ENCODE measurements at places on chromosomes 3 and 15.

DNA sequence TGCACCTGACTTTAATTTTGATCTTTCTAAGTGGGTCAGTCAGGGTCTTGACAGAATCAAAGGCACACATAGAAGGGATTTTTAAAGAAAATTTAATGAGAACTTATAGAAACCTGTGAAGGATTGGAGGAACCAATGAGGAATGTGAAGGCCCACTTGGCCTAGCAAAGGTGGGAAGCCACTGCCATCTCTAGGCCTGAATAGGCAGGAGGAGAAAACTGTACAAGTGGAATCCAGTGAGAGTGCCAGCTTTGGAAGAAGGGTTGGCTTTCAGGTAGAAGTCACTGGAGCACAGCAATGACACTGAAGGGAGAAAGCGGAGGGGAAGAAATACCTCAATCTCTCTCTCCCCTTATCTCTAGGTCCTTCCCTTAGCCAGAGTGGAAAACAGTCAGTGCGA lies 380.7 kb upstream of the KCNMB2 start:
- no peak for DNase-seq

DNA sequence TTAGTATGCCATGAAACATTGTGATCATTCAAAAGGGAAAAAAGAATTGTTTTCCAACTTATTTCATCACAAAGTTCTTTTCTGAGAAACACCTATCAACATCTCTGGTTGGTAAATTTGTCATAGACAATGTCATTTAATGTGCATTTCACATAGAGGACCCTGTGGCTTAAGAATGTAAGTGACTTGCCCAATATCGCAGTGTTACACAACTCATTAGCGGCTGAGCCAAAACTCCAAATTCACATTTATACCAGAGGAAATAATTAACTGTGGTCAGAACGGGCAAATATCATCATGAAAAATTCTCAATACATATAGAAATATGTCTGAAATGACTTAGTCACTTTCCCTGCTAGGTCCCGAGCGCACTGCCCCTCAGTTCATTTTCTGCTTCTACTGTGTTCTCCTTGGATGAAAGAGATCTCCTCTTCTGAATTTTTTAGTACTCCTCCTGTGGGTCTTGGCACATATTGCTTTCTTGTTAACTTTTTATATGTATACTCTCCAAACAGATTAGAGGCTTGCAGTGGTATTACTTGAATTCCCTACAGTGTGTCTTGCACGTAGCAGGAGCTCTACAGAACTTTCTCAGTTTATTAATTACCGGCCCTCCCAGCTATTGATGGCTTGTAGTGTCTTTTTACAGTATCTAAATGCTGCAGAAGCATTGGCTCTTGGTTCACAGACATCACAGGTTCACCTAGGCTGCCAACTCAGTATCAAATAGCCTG lies 33.1 kb downstream of the PTX3 start:
- no peak for DNase-seq

DNA sequence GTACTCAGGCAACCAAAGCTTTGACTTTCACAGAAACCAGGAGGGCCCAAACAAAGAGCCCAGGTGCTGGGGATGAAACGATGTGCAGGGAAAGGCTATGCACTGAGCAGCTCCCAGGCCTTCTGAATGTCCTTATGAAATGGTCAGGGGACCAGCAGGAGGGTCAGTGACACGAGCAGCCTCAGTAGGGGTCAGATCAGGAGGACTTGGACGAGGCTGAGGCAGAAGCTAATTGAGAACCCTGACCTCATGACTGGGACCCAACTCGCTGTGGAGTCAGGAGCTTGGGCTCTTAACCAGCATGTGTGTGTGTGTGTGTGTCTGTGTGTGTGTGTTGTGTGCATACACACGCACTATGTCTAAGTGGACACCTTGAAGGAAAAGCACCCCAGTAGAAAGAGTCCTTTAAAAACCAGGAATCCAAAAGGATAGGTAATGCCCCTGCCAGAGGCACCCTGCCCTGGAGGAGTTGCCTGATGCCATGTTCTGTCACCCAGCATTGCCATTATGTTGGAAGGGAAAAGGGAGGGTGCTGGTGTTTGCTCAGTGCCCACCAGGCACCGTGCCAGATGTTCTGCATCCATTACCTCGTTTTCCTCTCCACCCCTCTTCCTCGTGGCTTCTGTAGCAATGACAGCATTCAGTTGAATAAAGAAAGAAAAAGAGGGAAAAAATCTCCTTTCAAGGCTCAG lies 50.9 kb downstream of the CORO2B start:
- no peak for DNase-seq

DNA sequence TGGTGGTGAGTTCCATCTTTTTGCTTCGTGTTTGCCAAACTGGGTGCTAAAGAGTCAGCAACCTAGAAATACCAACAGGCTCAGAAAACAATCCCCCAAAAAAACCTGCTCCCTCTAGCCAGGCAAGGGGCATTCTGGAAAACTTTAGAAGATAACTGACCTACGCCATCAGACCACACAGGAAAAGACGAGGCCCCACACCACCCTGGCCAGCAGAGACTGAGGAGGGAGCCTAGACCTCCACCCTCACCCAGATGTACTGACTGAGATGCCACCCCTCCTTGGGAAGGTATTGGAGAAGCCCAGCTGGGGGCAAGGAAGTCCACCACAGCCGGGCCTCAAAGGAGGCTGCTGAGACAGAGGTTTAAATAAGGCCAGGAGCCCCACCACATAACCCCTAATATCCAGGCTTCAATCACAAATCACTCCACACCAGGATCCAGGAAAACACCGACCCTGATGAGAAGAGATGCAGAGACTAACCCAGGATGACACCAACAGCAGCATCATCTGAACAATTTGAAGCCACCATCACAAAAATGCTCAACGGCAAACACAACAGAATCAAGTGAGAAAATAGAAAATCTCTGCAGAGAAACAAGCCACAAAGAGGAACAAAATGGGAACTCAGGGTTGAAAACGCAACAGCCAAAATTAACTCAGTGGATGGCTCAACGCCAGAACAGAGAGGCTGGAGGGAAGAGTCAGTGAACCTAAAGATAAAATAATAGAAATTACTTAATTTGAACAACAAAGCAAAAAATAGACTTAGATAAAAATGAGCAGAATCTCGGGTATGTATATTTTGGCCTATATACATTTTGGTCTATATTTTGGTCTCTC lies 61.0 kb downstream of the TPRA1 start:
- DNase-seq, result no peak

GRCh38 chr3:146280864-146281263 lies 30.0 kb upstream of the PLSCR4 start:
- DNase-seq, result no peak

DNA sequence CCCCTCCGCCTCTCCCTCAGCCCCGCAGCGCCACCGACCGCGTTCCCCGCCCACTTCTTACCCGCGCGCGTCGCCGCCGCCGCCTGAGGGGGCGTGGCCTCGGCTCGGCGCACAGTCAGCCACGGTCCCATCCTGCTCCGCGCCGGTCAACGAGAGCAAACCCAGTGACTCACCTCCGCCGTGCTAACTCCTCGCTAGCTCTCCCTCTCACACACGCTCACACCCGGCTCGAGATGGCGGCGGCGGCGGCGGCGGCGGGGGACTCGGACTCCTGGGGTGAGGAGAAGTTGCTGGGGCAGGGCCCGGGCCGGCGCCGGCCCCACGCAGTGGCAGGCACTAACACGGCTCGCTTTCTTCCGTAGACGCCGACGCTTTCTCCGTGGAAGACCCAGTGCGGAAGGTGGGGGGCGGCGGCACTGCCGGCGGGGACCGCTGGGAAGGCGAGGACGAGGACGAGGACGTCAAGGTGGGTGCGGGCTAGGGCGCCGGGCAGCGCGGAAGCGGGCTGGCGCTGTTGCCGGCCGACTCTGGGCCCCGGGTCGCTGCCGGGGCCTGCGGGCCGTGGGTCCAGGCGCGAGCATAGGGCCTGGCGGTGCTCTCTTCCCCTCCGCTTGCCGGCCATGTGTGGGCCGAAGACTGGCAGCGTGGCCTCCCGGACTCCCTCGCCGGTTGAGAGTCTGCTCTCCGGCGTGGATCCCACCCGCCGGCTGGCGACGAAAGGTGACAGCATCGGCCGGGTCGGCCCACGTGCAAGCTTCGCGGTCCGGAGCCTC lies at the start of gene EIF3J:
Gene EIF3J (plus strand): TSS at position 186 of the 773 bp plus-strand sequence. CDS start 48 bp downstream, at position 234.
- DNase-seq, result peak; percentile 88

- DNase-seq, result no peak
These were observed 692.9 kb downstream of the ZPLD1 start for GRCh38 chr3:103127737-103128136.

DNA sequence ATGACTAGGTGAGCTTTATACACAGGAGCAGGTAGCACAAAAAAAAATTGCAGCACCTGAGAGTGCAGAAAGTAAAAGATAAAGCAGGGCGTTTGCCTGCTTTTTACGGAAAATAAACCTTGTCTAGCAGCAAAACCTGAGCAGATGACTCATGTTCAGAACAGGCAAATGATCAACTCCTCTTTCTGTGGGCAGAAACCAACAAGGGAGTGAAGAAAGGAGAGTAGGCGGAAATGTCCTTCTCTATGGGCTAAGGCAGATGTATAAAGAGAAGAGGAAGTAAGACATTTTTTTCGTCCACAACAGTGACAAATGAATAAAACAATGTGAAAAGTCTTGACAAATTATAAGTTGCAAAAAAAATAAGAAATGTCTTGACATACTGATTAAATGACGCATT lies 24.5 kb upstream of the GMNC start:
- DNase-seq, result no peak

DNA sequence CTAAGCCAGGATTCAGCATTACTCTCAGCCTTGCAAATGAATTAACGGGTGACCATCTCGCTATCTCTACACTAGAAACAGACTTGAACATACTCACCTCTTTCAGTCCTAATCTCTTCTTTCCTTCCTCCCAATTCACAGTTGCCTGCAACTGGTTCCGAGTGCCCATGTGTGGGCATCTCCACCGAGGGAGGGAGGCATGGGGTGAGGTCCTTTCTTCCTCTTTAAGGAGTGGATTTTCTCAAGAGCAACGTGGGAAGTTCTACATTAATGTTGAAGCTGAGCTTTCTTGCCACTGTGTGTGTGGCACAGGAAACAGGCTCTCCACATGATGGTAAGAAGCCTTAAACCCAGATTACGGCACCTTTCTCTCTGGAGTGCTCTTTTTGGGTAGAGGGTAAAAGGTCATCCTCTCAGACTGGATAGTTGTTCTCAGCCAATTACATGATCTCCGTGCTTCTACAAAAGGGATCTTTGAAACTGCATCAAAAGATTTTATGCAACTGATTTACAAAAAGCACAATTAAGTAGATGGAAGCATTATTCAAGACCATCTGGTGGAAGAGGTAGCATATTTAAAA lies 286.8 kb upstream of the NR2F2 start:
- no peak for DNase-seq

DNA sequence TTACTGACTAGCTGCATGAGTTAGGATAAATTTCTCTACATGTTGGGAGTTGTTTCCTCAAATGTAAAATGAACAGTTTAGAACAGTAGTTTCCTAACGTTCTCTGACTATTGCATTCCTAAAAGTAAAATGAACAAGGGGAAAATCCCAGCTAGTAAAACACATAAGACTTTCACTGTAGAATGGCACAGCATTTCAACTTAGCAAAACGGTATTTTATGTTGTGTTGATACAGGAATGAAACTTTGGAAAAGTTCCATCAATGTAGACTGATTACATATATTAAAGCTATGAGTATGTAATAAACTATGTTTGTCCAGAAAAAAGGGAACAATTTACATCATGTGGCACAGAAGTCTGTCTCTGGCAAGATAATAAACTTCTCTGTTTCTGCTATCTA lies 297.4 kb upstream of the EPHA3 start:
- no peak for DNase-seq

- DNase-seq, result no peak
These were observed 69.2 kb upstream of the DCP1A start for GRCh38 chr3:53416530-53416929.

DNA sequence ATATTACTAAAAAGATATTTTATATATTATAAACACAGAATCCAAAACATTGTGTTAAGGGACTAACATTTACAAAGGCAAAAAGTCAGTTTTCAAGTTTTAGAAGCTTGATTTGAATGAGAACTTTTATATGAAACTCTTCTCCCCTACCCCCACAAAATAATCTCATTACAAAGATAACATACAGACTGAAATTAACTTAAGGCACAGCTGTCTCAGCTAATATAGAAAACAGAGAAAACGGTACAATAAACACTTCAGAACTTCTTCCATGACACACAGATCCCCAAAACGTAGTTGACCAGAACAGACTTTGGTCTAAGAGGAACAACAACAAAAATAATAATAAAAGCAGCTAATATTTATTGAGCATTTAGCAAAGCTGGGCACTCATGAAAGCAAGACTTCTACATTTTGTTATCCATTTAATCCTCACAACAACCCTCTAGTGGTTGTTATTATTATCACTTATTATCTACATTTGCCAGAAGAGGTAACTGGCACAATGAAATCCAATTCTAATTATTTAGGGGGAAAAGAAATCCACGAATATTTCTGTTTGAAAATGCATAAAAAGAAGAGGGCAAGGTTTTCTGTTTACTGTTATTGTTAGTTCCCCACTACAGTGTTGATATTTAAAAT lies 68.1 kb downstream of the PFN2 start:
- DNase-seq, result no peak

- no peak for DNase-seq
These were observed 348.9 kb upstream of the CBLB start for GRCh38 chr3:106217745-106218144.

- no peak for DNase-seq
These were observed 41.0 kb downstream of the ANXA2 start for GRCh38 chr15:60356832-60357231.

DNA sequence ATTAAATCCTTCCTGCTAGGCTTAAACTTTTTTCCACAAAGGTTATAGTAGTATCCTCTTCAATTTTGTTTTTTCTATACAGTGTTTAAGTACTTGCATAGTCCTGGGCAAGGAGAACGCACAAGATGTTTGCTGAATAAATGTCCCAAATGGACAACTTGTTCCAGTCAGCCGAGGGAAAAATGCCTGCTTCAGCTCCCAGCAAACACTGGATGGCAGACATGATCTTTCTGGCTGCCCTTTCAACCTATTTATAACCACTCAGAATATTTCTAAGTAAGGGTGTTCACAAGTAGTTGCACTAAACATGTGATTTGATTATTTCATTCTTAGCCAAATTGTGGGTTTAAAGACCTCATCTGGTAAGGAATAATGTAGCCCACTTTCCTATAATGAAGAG lies 29.8 kb downstream of the GNB4 start:
- no peak for DNase-seq

GRCh38 chr3:54963641-54964040 lies 35.8 kb upstream of the LRTM1 start:
- no peak for DNase-seq

GRCh38 chr3:154098376-154098775 lies 22.8 kb upstream of the ARHGEF26 start:
- DNase-seq, result no peak

DNA sequence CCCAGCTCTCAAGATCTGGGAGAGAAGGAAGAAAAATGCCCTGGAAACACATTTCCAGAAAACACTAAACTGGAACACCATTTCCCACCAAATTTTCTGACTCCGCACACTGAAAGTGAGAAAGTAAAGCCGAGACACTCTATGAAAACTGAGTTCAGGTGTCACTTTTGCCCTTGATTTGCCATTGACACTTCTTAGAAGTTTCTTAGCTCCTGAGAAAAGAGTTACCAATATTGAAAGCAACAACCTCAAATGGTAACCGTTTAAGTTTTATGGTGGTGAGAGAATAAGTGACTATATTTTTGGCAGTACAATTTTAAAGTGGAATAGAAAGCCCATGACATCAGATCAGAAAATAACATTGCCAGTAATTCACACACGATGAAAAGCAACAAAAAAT lies 39.0 kb downstream of the CD86 start:
- no peak for DNase-seq
